ENCODE measurements at places on chromosomes 3 and 15. TPM values are rescaled to one million over a fixed set of nuclear protein-coding genes. Genes with fewer than 3 reads are reported as not detected.

GRCh38 chr15:33374226-33374914, 63.6 kb downstream of the RYR3 start:
- DNase-seq: no peak

- DNase-seq: no peak
These were observed 13.9 kb upstream of the HES1 start for GRCh38 chr3:194121891-194122631.

- DNase-seq: no peak
These were observed 60.5 kb downstream of the SH3BP5 start for GRCh38 chr3:15271785-15272381.

SEMA7A gene
- polyA plus RNA-seq: 5.1 TPM

- no peak for DNase-seq
These were observed 999.0 kb downstream of the TUSC7 start for GRCh38 chr3:117708601-117709000.

CERS3 gene
- 0.11 TPM for polyA plus RNA-seq

NUP210 gene
- polyA plus RNA-seq: 1.8 TPM

- DNase-seq: no peak
These were observed 19.4 kb downstream of the ASTE1 start for GRCh38 chr3:131007256-131007655.

GRCh38 chr3:61805510-61806080, 244.2 kb downstream of the PTPRG start:
- DNase-seq: no peak

DNA sequence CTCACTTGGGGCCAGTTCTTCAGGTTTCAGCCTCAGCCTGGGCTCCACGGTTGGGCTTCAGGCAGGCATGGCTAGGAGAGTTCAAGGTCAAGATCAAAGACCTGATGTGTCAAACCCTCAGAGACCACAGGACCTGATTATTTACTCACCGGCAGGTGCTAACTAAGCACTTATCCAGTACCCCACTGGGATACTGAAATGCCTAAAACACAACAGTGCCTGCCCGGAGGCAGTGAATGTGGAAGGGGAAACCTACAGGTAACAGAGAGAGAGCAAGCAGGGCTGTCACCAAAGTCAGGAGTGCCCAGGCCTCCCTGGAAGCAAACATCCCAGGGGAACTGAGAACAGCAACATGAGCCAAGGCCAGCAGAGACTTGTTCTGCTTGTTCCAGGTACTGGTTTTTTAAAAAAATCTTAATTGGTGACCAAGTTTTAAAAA, 6.7 kb downstream of the IDH2 start:
- no peak for DNase-seq

TRH gene
- polyA plus RNA-seq: 0.04 TPM

DNA sequence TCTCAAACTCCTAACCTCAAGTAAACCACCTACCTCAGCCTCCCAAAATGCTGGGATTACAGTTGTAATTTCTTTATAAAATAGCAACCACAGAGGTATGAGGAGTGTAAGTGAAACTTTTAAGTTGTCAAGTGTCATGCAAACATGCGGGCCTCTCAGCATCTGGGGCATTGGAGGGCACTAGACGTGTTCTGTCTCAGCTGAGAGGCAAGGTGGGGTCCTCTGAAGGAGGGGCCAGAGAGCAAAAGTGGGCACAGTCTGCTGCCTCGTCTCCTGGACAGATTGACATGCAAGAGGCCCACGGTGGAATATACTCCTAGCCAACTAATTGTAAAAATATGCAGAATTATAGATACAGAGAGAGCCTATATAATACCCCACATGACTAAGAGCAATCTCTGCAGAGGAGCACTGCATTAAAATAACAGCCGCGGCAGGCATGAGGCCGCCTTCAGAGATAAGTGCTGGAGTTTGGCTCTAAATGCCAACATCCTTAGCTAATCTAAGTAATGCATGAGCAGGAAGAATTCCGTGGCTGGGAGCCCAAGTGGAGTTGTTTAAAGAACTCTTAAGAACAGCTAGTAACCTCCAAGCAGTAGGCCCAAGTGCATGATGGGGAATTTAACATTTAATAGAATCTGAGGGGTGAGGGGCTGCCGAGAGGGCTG, 87.8 kb upstream of the RNU6-1 start:
- DNase-seq: peak; percentile 80

DNA sequence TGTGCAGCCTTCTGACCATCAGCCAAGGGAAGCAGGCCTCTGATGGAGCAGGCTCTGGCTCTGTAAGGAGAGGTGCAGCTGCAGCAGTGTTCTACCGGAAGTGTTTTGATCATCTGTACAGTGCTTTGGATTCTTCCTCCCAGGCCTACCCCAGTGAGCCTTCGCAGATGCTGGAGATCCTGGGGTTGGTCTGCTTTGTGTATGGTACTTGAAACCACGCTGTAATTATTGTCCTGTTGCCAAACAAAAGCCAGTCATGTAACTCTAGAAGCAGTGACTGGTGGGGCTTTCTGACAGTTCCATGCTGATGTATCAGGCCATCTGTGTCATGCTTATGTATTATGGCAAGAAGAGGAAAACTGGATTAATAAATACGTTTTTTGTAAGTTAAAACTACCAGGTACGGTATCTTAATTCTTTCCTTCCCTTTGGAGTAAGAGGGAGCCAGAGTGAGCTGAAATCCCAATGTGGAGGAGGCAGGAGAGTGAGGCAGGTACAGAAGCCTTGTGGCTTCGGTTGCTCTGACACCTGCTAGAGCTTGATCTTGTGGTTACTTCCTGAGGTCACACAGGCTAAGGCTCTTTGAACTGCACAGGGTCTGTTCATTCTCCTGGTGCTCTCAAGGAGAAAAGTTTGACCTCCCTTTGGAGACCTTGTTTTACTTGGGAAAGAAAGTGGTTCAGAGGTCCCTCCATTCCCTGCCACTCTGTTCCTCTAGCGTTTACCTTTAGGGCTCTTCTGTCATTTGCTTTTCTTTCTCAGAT, 3.7 kb downstream of the TMEM42 start:
- DNase-seq: no peak

- DNase-seq: no peak
These were observed 14.0 kb upstream of the B3GNT5 start for GRCh38 chr3:183239046-183239445.

SLC9C1 gene
- polyA plus RNA-seq: not detected

ROPN1 gene
- not detected for polyA plus RNA-seq

DNA sequence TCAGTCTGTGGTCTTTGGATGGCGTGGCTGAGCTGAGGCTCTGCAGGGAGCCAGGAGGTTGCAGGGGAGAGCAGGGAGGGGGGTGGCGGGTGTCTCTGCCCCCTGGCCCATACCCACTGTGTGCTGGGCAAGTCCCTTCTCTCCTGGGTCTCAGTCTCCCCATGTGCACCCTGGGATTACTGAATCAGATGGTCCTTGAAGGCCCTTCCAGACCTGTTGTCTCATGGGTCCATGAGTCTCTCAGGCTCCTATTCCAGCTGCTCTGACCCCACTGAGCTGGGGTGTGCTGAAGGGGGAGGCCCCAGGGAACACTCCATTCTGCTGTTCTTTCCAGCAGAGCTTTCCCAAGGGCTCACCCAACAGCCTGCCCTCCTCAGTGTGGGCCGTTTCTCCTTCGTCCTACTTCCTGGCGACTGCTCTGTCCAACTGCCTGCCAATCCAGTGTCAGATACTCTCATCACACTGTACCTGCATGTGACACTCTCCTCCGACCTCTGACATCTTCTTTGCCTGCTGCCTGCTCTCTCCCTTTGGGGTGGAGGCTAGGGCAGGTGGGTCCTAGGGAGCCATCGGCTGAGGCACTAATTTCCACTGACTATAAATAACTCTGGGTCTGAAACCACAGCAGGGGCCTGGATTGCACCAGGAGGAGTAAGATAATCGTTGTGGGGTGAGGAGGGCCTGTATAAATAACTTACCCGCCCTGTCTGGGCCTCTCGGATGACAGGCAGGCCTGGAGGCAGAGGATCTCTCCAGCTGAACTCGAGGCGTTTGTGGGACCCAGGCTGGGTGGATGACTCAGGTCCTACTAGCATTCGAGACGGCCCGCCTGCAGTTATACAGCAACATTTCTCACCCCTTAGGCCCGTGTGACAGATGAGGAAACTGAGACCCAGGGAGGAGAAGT, 67.1 kb downstream of the ATP2B2 start:
- DNase-seq: no peak

- DNase-seq: no peak
These were observed 124.5 kb downstream of the CACNA1D start for GRCh38 chr3:53618936-53619335.

DNA sequence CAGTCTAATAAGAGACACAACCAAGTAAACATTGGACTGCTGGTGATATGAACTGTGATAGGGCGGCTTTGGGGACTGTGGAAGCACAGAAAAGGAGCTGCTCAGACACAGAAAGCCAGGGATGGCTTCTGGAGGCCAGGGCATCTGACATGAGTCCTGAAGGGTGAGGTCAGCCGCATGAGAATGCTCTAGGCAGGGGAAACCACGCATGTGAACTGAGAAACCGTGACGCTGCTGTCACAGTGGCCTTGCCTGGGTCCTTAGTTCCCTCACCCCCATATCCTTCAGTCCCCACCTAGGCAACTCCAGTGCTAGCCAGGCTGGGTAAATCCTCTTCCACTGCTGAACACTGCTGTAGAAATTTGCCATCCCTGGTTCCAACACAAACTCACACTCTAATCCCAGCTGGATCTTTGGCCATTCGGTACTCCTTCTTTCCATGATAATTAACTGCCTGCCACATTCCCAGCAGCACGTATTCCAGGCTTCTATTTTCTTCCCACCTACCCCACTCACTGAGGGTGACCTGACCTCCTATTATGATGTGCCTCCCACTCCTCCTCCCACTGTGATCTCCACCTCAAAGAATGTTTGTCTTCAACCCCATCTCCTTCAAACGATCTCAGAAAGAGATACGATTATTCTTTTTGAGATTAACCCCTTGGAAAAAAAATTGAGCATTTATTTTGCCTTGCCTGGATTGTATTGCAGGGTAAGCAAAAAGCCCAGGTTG, 31.4 kb downstream of the CRYGS start:
- DNase-seq: no peak

GRCh38 chr3:84126160-84126559, 832.6 kb upstream of the CADM2 start:
- no peak for DNase-seq

- no peak for DNase-seq
These were observed 147.9 kb downstream of the IMPG2 start for GRCh38 chr3:101172516-101172915.

DNA sequence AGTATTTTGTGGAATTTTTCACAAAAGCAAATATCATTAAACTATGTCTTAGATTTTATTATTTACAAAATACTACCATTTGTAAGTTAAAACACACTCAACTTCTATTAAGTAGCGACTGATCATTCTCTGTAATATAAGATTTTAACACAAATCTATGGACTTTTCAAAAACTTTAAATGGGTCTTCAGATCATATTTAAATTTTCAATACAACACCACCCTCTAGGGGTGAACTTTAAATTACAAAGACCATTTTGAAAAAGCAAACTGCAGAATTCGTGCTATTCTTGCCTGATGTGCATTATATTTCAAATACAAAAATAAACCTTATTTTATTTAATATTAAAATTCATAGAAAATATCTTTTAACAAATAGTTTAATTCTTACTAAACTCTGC, 8.2 kb upstream of the VGLL4 start:
- DNase-seq: no peak

ADAMTSL3 gene
- polyA plus RNA-seq: 14.4 TPM

GRCh38 chr3:184261854-184262763, 756 bp upstream of the CAMK2N2 start:
- no peak for DNase-seq

GRCh38 chr15:74200412-74200815, 2.2 kb downstream of the STRA6 start:
- no peak for DNase-seq

ARGFX gene
- polyA plus RNA-seq: not detected

DNA sequence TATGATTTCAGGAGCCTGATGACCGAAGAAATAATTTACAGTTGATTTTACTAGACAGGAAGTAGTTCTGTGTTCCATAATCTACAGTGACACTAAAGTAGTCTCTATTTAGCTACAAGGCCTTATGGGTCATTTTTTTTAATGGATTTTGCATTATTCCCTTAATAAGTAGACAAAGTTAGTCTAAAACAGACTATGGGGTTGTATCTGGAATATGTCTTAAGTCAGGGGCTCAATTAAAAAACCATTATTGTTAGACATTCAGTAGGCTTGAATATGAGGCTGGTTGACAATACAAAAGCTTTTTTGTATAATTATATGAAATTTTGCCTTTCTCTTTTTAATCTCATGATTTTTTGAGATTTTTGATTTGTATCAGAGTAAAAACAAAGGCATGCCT, 820.0 kb upstream of the SEMA6D start:
- no peak for DNase-seq

MYL3 gene
- 4.0 TPM for polyA plus RNA-seq

DNA sequence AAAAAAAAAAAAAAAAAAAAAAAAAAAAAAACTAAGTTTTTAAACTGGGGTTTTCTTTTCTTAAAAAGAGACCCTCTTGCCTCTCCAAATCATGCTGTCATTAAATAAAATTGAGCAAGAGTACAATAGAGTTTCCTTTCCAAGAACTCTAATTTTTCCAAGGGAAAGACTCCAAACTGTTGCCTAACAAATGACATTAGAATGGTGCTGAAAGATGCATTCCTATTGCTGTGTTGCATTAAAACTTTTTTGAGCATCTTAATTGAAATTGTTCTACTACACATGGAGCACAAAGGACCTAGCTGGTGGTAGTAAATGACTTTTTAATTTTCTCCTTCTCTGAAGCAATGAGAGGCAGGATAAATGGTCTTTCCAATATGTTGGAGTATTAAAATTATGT, 469.1 kb upstream of the ARHGEF26 start:
- no peak for DNase-seq

TJP1 gene
- polyA plus RNA-seq: 38.7 TPM

- DNase-seq: no peak
These were observed 56.3 kb downstream of the APBA2 start for GRCh38 chr15:28942046-28942445.

DNA sequence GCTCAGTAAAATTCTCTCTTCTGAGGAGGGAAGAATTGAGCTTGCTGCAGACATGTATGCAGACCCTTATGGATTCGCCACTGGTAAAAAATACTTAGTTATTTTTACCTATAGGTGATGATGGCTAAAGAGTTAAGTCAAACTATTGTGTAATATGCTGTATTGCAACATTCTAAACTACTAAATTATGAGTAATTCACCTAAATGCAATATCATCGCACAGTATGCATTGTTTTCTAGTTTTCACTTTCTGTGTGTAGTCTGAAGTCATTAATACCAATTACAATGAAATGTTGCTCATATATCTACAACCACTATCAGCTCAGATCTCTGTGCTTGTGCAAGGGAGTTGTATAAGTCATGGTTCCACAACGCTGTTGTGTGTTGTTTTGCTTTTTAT, 48.7 kb upstream of the ROBO2 start:
- no peak for DNase-seq

DNA sequence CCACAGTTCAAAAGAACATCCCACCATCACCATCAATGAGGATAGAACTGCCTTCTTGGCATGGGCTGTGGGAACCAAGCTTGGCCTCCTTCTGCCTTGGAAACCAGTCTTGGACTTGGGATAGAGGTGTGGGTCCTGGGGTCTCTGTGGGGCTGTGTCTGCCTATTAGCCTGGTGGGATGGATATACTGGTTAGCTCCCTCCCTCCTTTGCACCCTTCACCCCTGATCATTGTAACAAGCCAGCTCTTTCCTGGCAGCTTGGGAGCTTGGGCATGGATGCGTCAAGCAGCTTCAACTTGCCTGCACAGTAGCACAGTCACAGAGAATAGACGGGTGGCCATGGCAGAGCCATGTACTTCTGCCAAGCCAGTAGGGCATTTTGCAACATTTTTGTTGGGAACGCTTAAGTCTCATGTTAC, 65.2 kb downstream of the SMAD6 start:
- no peak for DNase-seq

COLQ gene
- polyA plus RNA-seq: 1.8 TPM

CFAP92 gene
- polyA plus RNA-seq: 0.62 TPM

- DNase-seq: no peak
These were observed 7.9 kb downstream of the TM4SF18 start for GRCh38 chr3:149325581-149325980.

TMEM207 gene
- polyA plus RNA-seq: not detected

Measured in urinary bladder (tissue), 4 donors.